ENCODE measurements at places on chromosomes 7 and 10.

- no peak for DNase-seq
Observed at GRCh38 chr10:32687116-32687515, 241.2 kb downstream of the CCDC7 start.

GRCh38 chr10:102773320-102773719 is 29.6 kb downstream of the WBP1L start:
- no peak for DNase-seq

DNA sequence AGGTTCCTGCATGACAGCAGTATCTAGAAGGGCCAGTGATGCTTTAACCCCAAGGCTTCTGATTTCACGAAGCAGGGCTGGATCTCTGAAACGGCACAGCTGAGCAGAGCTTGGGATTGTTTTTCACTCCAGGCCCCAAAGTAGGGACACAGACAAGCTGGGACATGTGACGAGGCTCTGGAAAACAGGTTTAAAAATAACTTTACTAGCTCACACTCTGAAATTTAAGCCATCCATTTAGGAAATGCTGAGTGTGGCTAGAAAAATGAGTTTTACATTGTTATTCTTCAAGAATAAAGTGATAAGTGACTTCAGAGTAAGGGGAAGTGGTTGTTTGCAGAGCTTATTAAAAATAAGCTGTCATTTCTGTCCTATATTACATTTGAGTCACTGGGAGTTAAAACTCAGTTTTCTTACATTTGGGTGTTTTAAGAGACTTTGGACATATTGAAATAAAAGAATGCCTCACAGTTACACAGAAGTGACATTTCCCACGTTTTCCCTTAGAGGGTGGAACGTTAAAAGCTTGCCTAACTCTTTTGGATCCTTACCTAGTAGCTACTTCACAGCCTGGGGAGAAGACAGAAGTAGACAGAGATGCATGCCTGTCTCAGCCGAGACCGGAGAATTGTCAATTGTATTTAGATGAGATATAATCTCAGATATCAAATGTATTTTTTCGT is 107.8 kb downstream of the GALNT17 start:
- DNase-seq = no peak

- DNase-seq = no peak
Observed at GRCh38 chr10:2280713-2281300, 543.5 kb upstream of the ADARB2 start.

DNA sequence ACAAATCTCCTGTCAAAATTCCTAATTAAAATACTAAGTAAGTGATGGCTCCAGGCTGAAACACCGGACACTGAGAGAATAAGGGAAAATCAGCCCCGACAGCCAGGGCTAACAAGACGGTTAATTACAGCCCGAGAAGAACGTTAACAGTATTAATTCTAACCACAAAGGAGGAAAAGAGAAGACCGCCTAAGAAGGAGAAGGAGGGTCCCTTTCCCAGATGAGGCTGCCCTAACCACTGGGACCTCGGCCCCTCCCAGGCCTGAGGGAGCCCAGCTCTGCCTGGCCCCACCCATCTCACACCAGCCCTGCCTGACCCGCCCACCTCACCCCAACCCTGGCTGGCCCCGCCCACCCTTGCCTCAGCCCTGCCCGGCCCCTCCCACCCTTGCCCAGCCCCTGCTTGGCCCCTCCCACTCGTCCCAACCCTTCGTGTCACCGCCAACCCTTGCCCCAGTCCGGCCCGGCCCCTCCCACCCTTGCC is 51.3 kb downstream of the PWWP2B start:
- no peak for DNase-seq

GRCh38 chr10:71921324-71922027 is 42.7 kb upstream of the CHST3 start:
- no peak for DNase-seq

- DNase-seq = no peak
Observed at GRCh38 chr10:75263806-75264205, 28.0 kb upstream of the COMTD1 start.

DNA sequence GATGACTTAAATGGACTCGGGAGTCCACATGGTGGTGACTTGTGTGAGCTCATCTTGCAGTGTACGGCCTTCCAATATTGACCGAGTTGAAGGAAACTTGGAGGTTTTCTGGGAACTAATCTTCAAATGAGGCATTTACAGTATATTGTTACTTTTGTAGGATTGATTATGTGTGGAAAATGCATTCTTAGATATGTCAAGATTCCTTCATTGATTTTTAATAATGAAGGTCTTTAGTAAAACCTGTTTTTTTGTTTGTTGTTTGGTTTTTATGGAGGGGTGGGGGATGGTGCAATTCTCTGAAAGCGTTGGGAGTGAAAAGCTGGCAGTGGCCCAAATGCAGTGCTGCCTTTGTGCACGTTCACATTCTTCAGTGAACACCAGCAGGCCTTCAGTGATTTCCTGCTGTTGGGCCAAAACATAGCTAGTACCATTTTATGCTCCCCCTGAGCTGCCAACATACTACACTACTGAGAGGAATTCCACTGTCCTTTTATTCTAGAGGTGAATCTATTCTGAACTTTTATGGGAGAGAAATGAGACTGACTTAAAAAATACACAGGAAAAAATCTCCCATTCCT is 50.4 kb downstream of the CCNY start:
- no peak for DNase-seq

GRCh38 chr10:110992006-110992800 is 72.8 kb downstream of the SHOC2 start:
- DNase-seq = no peak

All from caudate nucleus (tissue), 63 donors.